ENCODE measurements at places on chromosomes 7 and 10. TPM values are rescaled to one million over a fixed set of nuclear protein-coding genes. Genes with fewer than 3 reads are reported as not detected.

The MNX1 gene
- total RNA-seq: not detected

The HABP2 gene
- total RNA-seq: not detected

The PRPS1L1 gene
- not detected for total RNA-seq

The ENTPD1 gene
- 3.3 TPM for total RNA-seq

The H2BK1 gene
- not detected for total RNA-seq

The LRRC4 gene
- 1.3 TPM for total RNA-seq

The PAPSS2 gene
- total RNA-seq: 50.6 TPM

The CTAGE8 gene
- not detected for total RNA-seq
